NCI-H524 treated with DMSO at 0.1 percent for 48 hours (cell line): ENCODE measurements at places on chromosomes 1 and 21.

GRCh38 chr1:22375601-22376000, 76.0 kb upstream of the ZBTB40 start:
- no peak for DNase-seq

DNA sequence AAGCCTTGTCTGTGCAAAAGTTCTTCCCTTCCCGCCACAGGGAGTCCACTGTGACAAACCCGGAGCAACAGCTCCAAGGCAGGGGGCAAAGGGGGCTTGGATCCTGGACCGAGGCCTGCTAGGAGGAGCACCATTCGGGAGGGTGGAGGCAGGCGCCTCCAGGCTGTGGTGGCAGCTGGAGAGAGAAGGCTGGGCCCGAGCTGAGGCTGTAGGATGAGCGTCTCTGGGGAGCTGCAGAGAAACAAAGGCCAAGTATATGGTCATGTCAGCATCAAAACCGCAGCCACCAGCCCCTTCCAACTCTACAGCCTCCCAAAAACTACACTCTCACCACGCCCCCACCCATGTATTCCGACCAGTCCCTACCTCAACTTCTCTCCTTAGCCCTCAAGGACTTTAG, 579 bp downstream of the SH3BP5L start:
- DNase-seq, result no peak

DNA sequence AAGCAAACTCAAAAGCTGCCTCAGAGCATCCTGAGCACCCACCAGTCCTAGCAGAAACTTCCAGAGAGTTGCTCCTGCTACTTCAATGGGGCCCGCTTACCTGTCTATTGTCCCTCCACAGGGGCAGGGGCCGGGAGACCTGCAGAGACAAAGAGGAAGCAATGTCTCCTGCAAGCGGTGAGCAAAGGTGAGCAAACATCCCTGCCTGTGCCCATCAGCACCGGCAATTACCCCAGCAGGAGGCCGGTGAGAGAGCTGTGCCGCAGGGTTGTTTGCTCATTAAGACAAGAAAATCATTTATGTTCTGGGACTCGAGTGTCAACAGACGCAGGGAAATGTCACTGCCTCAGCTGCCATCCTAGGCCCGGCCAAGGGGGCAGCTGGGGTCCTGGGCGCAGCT, 53.8 kb upstream of the TARDBP start:
- no peak for DNase-seq

GRCh38 chr1:58981392-58981791, 197.5 kb upstream of the JUN start:
- DNase-seq, result no peak

DNA sequence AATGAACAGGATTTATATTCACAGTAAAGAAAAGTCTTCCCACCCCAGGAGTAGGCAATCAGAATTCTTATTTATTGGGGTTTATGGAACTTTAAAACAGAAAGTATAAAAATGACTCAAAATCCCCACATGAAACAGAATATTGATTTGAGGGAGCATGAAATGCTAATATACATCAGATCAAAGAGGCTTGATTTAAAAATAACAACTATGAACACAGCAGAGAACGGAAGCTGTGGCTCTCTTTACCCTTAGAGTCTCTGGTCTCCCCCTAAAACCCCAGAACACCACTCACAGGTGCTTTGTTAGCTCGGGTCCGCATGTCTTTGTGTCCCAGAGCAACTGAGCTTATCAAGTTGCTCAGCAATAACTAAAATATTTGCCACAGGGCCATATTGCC, 31.2 kb upstream of the FASLG start:
- no peak for DNase-seq

- DNase-seq, result no peak
Observed at GRCh38 chr1:192983349-192983980, 75.7 kb downstream of the UCHL5 start.
